Substantia nigra (tissue), 51 donors: ENCODE measurements at places on chromosomes 11 and 22.

DNA sequence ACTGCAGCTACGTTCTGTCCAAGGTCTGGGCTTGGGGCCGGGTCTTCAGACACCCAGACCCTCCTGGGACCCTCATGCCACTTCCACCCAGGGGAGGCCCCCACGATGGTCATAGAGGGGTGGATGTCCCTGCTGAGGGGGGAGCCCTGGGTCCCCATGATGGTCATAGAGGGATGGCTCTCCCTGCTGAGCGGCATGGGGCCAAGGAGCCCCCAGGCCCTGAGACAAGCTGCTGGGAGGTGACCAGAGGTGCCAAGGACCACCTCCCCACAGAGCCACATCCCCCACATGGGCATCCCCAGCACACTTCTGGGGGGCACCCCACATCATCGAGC is 7.2 kb downstream of the MUC5B start:
- DNase-seq = no peak

DNA sequence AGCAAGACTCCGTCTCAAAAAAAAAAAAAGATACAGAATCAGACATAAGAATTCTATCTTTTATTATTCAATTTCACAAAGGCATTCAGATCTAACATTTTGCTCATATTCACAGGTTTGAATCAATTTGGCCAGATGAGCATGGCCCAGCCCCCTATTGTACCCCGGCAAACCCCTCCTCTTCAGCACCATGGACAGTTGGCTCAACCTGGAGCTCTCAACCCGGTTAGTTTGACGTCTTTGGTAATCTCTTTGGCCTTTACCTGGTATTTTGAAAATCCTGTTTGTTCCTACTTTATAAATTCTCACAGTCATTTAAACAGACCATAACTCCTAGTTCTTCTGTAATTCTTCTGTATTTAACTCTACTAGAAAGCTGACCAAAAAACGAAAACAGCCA is 55.3 kb downstream of the EP300 start:
- no peak for DNase-seq

DNA sequence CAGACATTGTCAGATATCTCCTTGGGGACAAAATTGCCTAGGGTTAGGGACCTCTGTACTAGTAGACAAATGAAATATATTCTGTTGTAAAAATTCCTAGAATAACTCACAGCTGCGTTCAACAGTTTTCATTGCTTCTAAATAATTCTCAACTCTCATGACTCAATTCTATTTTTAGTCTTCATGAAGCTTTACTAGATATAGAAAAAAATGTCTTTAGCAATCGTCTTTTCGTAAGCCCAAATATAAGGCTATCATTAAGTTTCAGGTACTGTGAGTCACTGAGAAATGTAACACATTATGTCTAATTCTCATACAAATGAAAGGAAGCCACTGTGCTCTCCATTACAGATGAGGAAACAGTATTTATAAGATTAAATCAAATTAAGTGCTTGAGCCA is 6.4 kb downstream of the MMP12 start:
- DNase-seq = no peak

GRCh38 chr11:12235553-12235946 is 125.2 kb downstream of the MICAL2 start:
- DNase-seq = no peak

DNA sequence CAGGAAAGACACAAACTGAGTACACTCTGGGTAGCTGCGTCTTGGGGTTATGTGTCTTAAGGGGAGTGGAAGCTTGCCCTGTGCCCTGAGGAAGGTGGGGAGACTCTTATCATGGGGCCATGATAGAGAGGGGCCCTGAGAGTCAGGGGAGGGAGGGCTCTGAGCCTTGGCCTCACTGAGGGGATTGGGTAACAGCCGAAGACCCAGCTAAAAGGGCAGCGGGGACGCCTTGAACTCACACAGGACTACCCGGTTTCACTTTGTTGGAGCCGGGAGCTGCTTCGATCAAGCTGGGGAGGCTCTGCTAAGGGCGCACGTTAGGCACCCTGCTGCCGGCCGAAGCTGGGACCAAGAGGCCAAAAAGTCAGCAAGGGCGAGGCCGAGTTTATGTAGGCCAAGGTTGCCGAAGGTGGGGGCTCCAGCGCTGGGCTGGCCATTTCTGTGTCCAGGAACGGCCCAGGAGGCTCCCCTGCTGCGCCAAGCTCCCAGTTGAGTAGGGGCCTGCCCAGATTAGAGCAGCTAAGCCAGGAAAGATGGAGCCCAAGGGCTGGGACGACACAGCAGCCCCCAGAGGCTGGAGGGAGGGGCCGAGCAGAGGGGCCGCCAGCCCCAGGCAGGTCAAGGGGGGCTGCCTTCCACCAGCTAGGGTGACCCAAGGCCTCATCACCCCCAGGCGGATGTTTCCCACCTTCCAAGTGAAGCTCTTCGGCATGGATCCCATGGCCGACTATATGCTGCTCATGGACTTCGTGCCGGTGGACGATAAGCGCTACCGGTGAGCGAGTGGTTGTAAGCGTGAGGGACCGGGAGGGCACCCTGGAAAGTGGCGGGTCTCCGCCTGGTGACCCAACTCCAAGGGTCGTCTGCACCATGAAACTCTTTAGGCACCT is 2.2 kb downstream of the TBX1 start:
- DNase-seq = no peak

DNA sequence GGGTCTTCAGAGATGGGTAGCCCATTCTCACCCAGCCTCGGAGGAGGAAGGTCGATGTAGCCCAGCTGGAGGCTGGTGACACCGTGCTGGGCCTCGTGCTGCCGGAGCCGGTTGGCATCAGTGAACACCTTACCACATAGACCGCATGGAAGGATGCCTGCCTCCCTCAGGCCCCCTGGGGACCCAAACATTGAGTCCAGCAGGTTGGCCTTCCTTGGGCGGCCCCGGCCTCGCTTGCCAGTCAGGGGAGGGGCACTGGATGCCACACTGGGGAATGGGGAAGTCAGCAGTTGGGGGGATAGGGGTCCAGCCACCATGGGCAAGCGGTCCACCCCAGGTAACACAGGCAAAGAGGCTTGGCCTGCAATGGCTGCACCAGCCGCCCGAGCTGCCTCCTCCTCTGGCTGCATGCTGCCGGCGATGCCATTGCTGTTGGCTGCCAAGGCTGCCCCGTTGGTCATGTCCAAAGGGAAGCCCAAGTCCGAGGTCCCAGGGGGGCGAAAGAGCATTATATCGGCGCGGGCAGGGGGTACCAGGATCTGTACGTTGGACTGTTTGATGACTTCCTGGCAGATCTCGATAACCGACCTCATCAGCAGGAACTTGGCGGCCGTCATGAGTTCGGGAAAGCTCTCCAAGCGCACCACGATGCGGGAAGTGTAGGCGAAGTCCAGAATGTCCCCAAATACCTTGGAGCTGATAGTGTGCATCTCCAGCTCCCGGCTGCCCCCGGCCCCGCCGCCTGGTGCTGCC is 1.4 kb downstream of the PATZ1 start:
- DNase-seq = no peak

DNA sequence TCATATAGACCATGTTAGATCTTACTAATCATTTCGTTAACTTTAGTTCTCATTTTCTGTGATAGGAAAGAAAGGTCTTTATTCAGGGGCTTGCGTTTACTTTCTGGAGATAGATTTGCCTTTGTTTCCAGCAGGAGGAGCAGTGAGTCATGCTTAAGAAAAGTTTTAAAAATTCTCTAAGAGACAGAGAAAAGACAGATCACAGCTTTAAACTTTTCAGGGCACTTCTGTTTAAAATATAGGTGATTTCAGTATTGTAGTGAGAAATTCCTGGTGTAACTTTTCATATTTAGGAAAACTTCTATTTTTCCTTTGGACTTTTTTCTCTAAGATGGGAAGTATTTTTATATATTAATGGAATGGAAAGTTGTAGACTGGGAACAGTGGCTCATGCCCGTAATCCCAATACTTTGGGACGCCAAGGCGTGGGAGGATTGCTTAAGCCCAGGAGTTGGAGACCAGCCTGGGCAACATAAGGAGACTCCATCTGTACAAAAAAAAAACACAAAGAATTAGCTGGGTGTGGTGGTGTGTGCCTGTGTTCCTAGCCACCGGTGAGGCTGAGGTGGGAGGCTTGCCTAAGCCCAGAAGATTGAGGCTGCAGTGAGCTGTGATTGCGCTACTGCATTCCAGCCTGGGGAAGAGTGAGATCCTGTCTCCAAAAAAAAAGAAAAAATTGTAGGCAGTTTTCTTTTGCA is 60.3 kb downstream of the ATXN10 start:
- DNase-seq = no peak

- DNase-seq = no peak
These were observed 20.1 kb downstream of the PRDM11 start for GRCh38 chr11:45166604-45166897.
